ENCODE measurements at places on chromosomes 3 and 15.

DNA sequence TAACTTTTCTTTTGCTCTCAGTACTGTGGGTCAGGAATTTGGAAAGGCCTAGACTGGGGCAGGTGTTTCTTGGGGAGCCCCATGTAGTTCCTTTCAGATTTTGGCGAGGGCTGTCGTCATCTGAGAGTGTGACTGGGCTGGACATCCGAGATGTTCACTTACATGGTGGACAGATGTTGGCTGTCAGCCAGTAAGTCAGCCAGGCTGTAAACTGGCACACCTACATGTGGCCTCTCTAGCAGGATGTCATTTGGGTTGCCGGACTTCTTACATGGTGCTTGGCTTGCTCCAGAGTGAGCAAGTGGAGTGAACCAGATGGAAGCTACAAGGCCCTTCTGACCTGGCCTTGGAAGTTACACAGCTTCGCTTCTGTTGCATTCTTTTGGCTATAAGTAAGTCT is 20.7 kb downstream of the TATDN2 start:
- DNase-seq: no peak

DNA sequence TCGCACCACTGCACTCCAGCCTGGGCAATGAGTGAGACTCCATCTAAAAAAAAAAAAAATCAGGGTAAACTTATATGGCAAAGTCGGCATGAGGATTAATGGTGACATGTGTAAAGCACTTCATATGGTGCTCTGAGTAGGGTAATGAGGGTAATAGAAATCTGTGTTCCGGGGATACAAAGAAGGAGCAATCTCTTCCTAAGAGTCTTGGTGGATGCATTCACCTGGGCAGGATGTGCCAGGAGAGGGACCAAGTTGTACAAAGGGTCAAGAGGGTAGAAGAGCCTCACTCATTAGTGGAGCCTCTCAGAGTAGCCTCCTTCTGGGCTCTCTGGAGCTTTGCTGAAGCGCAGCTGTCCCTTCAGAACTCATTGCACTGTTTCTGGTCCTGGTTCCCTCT is 9.3 kb upstream of the CX3CR1 start:
- DNase-seq: no peak

DNA sequence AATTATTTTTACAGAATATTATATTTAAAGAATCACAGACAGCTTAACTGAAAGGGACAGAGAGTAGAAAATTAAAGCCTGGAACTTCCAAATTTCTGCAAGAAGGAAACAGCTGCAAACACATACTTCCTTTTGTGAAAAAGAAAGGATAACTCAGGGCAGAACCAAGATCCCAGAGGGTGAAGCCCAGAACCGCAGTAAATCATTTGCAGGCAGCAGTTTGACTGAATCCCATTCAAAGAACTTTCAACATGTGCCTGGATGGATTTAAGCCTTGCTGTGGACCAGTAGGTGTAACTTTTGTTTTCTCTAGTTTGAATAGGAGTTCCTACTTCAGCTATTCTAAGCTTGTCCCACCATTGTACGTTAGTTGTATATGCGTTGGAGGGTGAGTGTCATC is 733.2 kb downstream of the ROBO2 start:
- no peak for DNase-seq

DNA sequence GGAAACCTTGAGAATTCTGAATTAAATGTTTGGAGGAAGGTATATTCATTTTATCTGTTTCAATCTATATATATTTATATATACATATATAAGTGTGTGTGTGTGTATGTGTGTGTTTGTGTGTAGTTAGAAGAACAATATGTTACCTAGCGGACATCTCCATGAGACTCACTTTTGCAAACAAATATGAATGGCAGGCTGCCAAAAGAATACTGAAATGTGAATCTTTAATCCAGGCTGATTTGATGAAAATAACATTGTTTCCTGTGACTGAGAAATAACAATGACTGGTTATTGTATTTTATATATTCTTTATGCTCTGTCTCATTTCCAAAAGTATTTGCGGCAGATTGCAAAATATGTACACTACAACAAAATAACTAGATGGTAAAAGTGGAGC is 255.5 kb upstream of the TGFBR2 start:
- DNase-seq: no peak

DNA sequence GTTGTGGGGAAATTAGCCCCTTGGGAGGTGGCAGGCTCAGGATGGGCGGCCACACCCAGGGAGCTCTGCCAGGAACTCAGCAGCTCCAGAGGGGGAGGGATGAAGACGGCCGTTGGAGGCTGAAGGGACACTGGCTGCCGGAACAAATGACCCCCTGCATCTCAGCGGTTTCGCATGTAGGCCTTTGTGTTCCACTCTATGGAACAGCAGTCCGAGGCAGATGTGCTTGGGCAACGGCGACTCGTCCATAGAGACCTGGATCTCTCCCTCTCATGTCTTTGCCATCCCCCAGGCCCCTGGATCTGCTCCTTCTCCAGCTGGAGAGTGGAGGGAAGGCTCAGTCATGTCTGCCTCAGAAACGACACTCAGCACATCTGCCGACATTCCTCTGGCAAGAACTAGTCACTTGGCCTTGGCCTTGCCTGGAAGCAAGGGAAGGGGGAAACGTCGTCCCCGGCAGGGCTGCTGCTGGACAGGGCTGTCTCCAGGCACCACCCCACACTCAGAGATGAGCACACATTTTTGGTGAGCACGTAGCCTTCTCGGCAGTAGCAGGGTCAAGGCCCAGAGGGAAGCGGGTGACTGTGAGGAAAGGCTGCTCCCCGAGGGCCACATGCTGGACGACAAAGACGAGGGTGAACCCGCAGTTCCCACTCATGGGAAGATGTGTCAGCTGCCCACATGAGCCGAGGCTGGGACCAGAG is 83.8 kb downstream of the ASB7 start:
- DNase-seq: no peak

- DNase-seq: no peak
Observed at GRCh38 chr3:124783696-124784095, 53.4 kb downstream of the UMPS start.

- no peak for DNase-seq
Observed at GRCh38 chr3:53079147-53079546, 33.3 kb upstream of the SFMBT1 start.

DNA sequence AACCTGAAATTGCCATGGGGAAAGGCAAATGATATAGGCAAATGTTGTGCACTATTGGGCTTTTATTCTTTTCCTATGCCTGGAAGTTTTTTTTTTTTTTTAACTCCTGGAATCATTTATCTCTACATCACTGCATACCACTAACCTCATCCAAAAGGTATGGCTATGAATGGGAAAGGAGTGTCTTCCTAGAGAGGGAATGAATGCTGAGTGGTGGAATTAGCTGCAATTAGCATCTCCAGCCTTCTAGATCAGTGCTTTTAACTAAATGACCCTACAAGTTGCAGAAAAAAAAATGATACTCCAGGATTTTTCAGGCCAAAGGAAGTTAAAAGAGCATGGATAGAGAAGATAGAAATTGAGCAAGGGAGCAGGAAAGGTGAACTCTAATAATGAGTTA is 429.8 kb upstream of the PDZRN3 start:
- no peak for DNase-seq

GRCh38 chr3:158846803-158847451 is 45.1 kb downstream of the MFSD1 start:
- DNase-seq: no peak

- no peak for DNase-seq
Observed at GRCh38 chr15:37246856-37247255, 146.5 kb upstream of the MEIS2 start.

DNA sequence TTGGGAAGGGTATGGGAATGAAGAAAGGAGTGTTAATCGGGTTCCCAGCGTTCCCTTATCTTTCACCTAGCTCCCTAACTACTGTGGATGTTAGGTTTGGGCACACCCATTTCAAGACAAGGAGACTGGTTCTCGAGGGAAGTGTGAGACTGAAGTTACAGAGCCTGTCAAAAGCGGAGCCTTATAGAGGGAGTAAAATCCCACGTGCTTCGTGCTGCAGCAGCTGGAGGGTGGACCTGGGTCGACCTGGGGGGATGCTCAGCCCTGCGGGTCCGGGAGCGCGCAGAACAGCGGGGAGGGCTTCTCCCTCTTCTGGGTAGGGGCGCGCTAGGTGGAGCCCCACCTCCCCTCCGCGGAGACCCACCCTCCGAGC is 314 bp upstream of the TMED3 start:
- DNase-seq: no peak

Measured in stimulated activated CD8-positive, alpha-beta memory T cell treated with anti-CD3 and anti-CD28 coated beads, Interleukin-2, amount 100 ng/mL, for 48 hours (primary cell).